Osteocyte (in vitro differentiated cells): ENCODE measurements at places on chromosomes 5 and 9. TPM values are rescaled to one million over a fixed set of nuclear protein-coding genes. Genes with fewer than 3 reads are reported as not detected.

Gene CNTNAP3
- 27.2 and 30.4 TPM in 2 replicates for total RNA-seq

Gene RNF183
- total RNA-seq: not detected in 2 replicates

Gene CA9
- not detected in 2 replicates for total RNA-seq

Gene LAMC3
- 0.68 and 1.0 TPM in 2 replicates for total RNA-seq

Gene EDIL3
- total RNA-seq: 470 and 495 TPM in 2 replicates

Gene PRLR
- 0.08 and 0.30 TPM in 2 replicates for total RNA-seq

Gene GABRA1
- total RNA-seq: not detected in 2 replicates

Gene MOCS2
- 31.2 and 31.7 TPM in 2 replicates for total RNA-seq

Gene ZNF462
- 55.0 and 57.3 TPM in 2 replicates for total RNA-seq

Gene NUTM2F
- not detected in 2 replicates for total RNA-seq

Gene ZNF454
- 1.2 and 1.6 TPM in 2 replicates for total RNA-seq

Gene NR4A3
- 2.4 and 3.2 TPM in 2 replicates for total RNA-seq

Gene KIF20A
- 14.7 and 16.4 TPM in 2 replicates for total RNA-seq

Gene TRAF1
- total RNA-seq: 7.1 and 7.8 TPM in 2 replicates

Gene CCDC180
- 10.7 and 14.5 TPM in 2 replicates for total RNA-seq

Gene CCDC192
- total RNA-seq: not detected in 2 replicates

Gene NOXA1
- 1.0 and 1.5 TPM in 2 replicates for total RNA-seq

Gene LCN15
- not detected in 2 replicates for total RNA-seq

Gene CARTPT
- not detected in 2 replicates for total RNA-seq

Gene PCDHAC1
- 3.3 TPM in 2 replicates for total RNA-seq

Gene STK32A
- not detected in 2 replicates for total RNA-seq

Gene POU5F2
- 1.0 and 1.2 TPM in 2 replicates for total RNA-seq

Gene ADAMTS12
- 13.9 and 15.5 TPM in 2 replicates for total RNA-seq

Gene C9orf153
- total RNA-seq: 0.40 TPM in 1 of 2 replicates, not detected in the other

Gene PCDHB6
- total RNA-seq: 1.4 and 1.6 TPM in 2 replicates

Gene NMUR2
- not detected in 2 replicates for total RNA-seq

Gene IQGAP2
- 8.8 and 11.8 TPM in 2 replicates for total RNA-seq

Gene NAIF1
- 8.4 and 8.8 TPM in 2 replicates for total RNA-seq

Gene SLC46A2
- not detected in 2 replicates for total RNA-seq

Gene SLC36A3
- total RNA-seq: not detected in 2 replicates

Gene CACNA1B
- 0.08 and 0.13 TPM in 2 replicates for total RNA-seq

Gene IL31RA
- total RNA-seq: 0.29 TPM in 1 of 2 replicates, not detected in the other

Gene MARCOL
- total RNA-seq: not detected in 2 replicates

Gene IRX1
- total RNA-seq: 11.8 and 12.0 TPM in 2 replicates

Gene ANKRD34B
- not detected in 2 replicates for total RNA-seq

Gene KCTD16
- 0.37 and 0.51 TPM in 2 replicates for total RNA-seq

Gene BARHL1
- total RNA-seq: not detected in 2 replicates

Gene SPATA31C1
- not detected in 2 replicates for total RNA-seq

Gene ANKDD1B
- total RNA-seq: 0.63 and 0.67 TPM in 2 replicates

Gene LHX6
- not detected in 2 replicates for total RNA-seq

Gene GPR107
- total RNA-seq: 57.0 and 60.7 TPM in 2 replicates

Gene TMEM174
- total RNA-seq: not detected in 2 replicates

Gene TAL2
- not detected in 2 replicates for total RNA-seq

Gene EEIG1
- 39.4 and 41.4 TPM in 2 replicates for total RNA-seq

Gene HAVCR2
- 0.21 TPM in 1 of 2 replicates, not detected in the other for total RNA-seq
